NB4 (cell line): ENCODE measurements at places on chromosomes 1 and 21.

- no peak for DNase-seq
Measured at GRCh38 chr21:33289199-33289819, 23.1 kb downstream of the IL10RB start.

GRCh38 chr1:246160905-246161304 is 346.2 kb downstream of the SMYD3 start:
- no peak for DNase-seq

- no peak for DNase-seq
Measured at GRCh38 chr1:240284656-240285414, 193.2 kb downstream of the FMN2 start.

GRCh38 chr1:80202118-80202517 is 1195.6 kb upstream of the ADGRL4 start:
- DNase-seq = no peak

- no peak for DNase-seq
Measured at GRCh38 chr1:67952071-67952470, 98.4 kb downstream of the DIRAS3 start.

DNA sequence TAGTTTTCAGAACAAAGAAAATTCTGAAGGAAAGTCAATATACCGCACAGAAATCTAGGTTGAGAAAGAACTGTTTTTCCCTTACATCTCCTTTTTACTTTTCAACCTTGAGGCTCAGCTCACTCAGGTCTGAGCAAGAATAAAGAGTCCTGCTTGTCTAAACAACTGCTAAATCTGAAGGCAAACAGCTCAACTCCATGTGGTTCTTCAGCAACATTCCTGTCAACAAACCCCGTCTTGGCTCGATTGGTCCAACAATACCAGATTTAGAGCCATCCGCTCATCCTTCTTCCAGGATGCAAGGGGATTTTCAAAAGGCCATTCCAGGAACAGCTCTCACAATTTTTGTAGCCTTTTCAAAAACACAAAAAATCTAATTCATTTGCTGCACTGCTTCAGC is 119.8 kb downstream of the HLCS start:
- no peak for DNase-seq

DNA sequence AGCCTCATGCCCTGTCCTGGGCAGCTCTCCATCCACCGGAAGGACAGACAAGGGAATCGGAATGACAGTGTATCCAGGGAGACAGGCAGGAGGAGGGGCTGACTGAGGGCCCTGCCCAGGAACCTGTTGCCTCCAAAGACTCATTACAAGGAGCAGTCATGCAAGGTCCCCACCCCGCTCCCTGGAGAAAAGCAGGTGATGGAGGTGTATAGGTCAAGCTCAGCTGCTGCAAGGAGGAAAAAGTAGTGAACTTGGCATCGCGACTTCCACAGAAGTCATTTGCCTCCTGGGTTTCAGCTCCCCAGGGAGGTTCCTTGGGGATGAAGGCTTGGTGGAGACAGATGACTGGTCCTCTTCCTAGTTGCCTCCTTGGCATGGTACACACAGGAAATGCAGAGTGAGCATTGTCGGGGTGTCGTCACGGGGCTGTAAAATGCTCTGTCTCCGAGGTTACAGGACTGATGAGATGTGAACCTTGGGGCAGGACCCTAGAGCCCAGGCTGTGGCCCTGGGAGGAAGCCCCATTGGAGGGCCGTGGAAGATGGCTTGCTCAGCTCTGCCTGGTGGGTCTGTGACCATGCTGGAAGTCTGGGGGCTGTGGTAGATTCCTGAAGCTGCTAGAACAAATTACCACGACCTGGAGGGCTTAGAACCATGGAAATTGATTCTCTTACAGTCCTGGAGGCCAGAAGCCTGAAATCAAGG is 219.6 kb upstream of the C1orf174 start:
- DNase-seq = no peak

GRCh38 chr1:16607433-16607851 is 5.9 kb downstream of the NBPF1 start:
- no peak for DNase-seq

DNA sequence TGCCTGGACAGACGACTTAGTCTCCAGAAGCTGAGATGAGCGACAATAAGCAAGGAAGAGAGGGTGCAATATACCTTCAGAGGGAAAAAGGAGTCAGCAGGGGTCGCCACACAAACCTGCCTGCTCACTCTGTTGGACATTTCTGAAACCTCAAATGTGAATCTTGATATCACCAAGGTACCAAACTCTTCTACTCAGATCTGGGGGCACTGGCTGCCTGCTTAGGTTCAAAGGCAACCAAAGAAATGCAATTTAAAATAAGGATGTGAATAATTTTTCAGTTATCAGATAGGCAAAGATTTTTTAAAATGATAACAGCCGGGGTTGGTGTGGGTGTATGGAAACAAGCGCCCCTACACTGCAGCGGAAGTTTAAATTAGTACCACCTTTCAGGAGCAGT is 164.2 kb downstream of the HIVEP3 start:
- peak; percentile 48 for DNase-seq

- no peak for DNase-seq
Measured at GRCh38 chr1:59136541-59137275, 160.2 kb upstream of the FGGY start.

DNA sequence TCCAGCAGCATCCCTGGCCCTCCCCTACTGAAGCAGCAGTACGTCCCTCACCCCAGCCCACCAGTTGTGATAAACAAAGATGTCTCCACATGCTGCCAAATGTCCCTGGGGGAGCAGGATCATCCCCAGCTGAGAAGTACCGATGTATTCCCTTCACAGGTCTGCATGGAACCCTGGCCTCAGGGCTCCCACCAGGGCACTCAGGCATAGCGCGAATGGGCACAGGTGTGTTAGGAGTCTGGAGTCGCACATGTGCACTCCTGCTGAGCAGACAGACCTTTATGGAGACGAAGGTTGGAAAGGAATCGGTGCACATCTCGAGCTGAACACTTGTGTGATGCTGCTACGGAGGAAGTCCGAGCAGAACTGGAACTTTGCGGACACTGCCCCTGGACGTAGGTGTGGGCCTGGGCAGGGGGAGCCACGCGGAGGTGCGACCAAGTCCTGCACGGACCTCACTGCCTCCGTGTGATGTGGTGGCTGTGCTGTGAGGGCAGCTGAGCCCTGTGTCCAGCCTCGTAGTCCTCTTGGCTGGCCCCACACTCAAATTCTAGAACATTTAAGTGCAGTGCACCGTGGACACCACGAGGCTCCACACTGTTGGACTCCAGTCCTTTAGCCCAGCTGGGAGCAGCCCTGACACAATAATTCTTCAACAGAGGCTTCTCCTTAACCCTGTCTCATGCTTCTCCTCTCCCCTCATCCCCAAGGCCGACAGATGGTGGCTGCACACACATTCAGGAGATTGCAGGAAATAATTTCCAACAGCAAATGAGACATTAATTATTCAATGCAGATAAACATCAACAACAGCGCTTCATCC is 43.4 kb downstream of the RSPH1 start:
- DNase-seq = no peak

GRCh38 chr1:226360106-226360746 is 47.7 kb downstream of the PARP1 start:
- DNase-seq = no peak

DNA sequence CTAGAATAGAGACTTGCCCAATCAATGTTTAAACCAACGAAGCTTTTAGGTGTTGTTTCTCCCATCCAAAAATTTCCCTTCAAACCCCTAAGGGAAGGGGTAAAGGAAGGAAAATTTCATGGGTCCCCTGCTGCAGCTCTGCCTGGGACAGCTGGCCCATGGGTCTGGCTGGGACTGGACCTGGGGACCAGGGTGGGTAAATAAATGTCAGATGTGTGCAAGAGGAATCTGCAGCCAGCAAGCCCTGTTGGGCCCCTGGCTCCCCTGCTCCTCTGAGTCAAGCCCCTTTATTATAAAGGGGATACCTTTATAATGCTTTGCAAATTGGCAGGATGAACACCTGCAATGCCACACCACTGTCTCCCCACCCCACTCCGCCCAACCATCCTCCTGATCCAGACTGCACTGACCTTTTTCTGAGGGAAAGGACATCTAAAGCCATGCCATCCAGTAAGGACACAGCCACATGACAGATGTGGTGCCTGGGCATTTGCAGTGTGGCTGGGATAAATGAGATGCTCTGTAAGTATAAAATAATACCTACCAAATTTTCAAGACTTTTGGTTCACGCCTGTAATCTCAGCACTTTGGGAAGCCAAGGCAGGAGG is 1.9 kb upstream of the TMEM125 start:
- no peak for DNase-seq

GRCh38 chr1:92502247-92502646 is 15.5 kb upstream of the GFI1 start:
- no peak for DNase-seq

GRCh38 chr1:112614460-112615065 is 4.4 kb downstream of the ST7L start:
- DNase-seq = peak; percentile 66

DNA sequence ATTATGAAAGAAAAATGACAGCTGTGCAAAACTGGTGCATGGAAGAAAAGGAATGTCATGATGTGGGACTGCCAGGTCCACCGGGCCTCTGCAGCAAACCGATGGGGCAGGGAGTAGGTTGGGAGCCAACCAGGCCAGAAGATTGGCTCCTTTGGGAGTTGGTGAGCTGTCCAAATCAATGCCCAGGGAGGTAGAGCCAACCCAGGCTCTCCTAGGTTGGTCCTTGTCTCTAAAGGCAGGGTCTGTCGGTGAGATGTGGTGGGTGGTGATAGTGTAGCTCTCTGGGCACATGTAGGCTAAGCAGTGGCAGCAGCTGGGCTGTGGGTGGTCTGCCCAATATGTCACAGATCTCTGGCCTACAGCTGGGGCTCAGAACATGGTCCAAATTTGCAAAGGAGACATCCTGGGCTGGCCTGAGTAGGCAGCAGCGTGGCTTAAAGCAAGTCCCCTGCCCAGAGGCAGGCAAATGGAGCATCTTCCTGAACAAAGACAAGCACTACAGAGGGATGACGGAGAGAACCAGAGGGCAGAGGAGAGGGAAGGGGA is 61.2 kb upstream of the PRDX6 start:
- no peak for DNase-seq

DNA sequence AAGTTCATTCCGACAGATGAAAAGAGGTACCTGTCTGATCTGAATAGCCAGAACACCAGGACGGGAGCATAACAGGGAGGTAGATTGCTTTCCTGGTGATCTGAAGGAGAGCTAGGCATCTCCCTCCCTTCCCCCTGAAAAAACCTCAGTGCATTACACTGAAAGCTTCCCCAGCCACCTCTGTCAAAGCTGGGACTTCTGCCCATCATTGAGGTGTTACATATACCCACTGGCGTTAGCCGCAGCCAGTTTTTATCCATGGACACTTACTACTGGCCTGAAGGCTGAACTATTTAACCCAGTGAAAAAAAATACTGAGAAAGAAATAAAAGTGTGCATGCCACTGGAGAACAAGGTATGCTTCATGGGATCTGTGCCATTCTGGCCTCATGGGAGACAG is 568.3 kb upstream of the ADAMTS5 start:
- DNase-seq = no peak

- peak; percentile 18 for DNase-seq
Measured at GRCh38 chr1:18972531-18972930, 16.1 kb upstream of the IFFO2 start.
